ENCODE measurements at places on chromosomes 11 and 22. TPM values are rescaled to one million over a fixed set of nuclear protein-coding genes. Genes with fewer than 3 reads are reported as not detected.

PYGM gene
- total RNA-seq: 291 TPM

OR8D1 gene
- total RNA-seq: under 0.01 TPM

OR51B4 gene
- 0.52 TPM for total RNA-seq

MN1 gene
- total RNA-seq: 2.6 TPM

CASP1 gene
- 11.5 TPM for total RNA-seq

HBG1 gene
- total RNA-seq: 24.5 TPM

SLC25A17 gene
- total RNA-seq: 12.5 TPM

C1QTNF5 gene
- 17.2 TPM for total RNA-seq

TMEM45B gene
- total RNA-seq: not detected

CASP5 gene
- 0.52 TPM for total RNA-seq

CRYBB3 gene
- not detected for total RNA-seq

LGALS12 gene
- total RNA-seq: 9.9 TPM

DERL3 gene
- total RNA-seq: 1.0 TPM

NNMT gene
- 87.2 TPM for total RNA-seq

CALCA gene
- total RNA-seq: not detected

TNNI2 gene
- 2,937 TPM for total RNA-seq

DEPDC7 gene
- 9.9 TPM for total RNA-seq

PLAAT4 gene
- 6.3 TPM for total RNA-seq
